ENCODE measurements at places on chromosomes 12 and 14.
A peak's percentile ranks its signal among the peaks of the same experiment; 100 is the strongest.

DNA sequence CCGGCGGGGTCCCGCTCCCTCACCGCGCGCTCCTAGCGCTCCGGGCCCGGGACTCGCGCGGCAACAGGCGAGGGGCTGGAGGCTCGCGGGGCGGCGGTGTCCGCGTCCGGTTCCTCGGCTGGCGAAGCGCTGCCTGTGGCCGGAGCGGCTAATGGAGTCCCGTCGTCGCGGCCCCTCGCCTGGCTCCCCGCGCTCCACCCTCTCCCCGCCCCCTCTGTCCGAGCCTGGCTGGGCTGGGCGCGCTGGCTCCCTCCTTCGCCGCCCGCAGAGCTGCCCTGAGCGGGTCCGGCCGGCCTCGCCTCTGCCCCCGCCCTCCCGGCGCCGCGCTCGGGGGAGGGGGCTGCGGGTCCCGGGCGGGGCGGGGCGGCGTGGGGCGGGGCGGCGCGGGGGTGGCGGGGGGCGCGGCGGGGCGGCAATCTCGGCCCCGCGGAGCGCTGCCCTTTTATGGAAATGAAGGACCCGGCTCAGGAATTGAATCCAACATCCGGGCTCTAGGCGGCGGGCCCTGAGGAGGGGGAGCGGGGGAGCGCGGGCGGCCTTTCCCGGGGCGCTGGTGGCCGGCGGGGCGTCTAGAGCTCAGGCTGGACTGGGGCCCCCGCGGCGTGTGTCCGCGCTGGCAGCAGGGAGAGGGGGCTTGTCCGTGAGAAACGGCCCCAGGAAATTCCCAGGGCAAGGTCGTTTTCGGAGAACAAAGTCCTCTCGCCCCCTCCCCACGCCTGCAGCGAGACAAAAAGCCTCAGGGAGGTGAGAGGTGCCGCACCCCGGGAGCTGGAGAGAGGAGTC is at the start of gene FERMT2:
Gene FERMT2, minus strand, starts transcription at position 153 of the 783 bp plus-strand sequence. CDS start 482 bp downstream, outside the sequence.
- no peak for DNase-seq

DNA sequence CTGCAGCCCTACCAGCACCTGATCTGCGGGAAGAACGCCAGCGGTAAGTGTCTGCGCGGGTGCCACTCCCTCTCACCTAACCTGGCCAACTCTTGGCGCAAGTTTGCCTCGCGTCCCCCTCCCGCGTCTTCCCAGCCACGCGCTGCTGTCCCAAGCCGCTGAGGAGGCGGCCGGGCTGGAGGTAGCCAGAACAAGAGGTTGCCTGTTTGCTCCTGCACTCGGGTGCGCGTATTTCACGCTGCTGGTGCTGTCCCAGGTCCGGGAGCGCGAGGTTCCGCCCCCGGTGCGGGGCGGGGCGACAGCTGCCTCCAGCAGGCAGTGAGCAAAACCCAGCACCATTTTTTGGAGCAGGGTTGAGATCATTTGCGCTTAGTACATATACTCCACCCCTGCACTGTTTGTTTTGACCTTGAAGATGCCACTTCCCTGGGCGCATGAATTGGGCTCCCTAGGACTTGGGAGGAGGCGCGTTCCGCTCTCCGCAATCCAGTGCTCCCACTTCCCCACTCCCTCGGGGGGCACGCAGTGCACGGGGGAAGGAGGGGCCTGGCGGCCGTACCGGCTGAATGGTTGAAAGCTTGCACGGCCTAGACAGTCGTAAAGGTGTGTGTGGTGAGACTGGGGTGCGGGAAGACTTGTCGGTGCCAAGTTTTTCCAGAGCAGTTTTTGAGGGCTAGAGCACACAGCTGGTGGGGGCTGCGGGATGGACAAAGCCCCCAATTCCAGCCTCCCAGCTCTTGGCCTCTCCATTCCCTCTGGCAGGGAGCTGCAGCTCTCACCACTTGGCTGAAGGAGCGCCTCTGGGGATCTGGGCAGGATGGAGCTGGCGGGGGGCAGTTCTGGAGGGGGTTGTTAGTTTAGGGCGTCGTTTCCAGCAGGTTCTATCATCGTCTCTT is 226.9 kb upstream of the CRY1 start:
- DNase-seq = peak; percentile 47

DNA sequence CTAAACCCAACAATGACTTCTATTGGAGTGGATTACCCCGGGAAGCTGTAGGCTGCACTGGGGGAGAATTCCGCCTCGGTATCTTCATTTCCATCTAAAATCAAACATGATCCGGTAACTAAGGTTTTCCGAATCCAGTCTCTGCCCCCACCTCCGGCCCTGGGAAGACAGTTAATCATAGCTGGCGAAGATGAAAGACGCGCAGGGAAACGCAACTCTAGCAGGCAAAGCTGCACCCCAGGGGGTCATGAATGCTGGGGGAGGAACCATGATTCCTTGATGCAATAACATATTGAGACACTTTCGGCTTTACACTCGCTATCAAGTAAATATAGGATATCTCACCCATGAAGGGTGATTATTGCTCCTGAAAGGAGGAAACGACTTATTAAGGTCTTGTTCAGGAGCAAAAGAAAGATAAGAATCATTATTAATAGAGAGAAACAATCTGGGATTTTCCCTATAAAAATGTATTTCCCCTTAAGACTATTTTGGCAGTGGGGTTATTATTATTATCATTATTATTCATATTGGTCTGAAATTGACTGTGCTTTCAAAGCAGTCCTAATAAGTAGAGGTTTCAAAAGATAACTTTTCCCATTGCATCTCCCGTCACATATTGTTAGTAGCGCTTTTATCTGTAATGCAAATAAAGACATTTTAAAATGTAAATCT is 614.9 kb downstream of the VRK1 start:
- no peak for DNase-seq

DNA sequence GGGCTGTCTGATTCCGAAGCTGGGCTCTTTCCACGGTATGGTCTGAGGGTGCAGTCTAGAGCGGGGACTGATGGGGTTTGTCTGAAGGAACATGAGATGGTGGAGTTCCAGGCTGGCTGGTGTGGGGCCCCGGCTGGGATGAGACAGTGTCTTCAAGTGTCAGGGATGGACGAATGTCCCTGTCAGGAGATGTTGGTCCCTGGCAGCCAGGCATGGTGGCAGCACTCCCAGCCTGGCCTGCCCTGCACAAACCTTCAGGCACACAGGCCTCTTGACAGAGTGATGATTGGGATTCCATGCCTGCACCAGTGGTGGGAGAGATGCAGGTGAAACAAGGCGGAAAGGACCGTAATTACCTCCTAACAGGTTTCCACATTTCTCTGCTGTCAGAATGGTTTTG is 221.9 kb downstream of the CACNA1C start:
- DNase-seq = no peak

DNA sequence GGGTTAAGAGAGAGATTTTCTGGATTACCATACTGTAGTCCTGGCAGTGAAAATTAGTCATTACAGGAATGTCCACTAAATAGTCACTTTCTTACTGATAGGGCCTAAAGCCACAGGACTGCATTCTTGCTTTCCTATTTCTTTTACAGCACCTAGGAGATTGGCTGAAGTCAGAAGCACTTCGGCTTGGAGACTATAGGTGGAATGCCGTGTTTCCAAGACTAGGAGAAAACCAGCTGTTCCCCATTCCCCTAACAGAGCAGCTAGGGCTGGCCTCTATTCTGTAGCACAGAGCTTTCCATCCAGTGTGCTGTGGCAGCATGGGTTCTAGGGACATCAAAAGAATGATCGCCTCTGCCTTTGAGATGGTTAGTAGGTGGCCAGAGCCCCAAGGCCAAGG is 15.1 kb downstream of the PIGH start:
- DNase-seq = no peak
